ENCODE measurements at places on chromosomes 7 and 10. TPM values are rescaled to one million over a fixed set of nuclear protein-coding genes. Genes with fewer than 3 reads are reported as not detected.
A peak's percentile ranks its signal among the peaks of the same experiment; 100 is the strongest.

GRCh38 chr7:20170633-20171032, 46.6 kb downstream of the MACC1 start:
- peak; percentile 59 for DNase-seq

DNA sequence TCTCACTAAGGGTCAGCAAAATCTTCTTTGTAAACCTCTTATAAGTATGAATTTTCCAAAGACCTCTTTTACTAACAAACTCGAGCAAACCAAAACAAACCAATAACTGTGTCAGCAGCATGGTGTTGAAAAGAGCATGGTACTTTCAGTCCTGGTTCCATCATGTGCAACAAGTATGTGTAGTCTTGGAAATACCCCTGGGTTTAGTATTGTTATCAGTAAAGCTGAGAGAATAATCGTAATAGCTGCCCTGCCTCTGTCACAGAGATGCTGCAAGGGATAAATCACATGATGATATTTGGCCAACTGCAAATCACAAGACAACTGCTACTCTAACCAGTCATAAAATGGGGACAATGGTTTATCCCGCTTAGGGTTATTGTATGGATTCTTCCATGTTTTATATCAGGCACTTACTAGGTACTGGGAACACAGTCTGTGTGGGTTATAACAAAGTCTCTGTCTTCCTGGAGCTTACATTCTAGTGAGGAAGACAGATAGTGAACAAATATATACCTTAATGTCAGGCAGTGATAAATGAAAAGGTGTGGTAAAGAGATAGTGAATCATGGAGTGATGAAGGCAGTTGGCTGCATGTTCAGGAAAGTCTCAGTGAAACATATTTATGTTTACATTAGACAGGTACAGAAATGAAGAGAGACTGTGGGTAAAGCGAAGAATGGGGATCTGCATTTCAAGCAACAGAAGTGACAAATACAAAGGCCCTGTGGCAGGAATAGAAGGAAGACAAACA, 60.5 kb upstream of the C10orf90 start:
- DNase-seq = no peak

GRCh38 chr7:12584930-12585329, 14.4 kb downstream of the SCIN start:
- peak; percentile 29 for DNase-seq

DNA sequence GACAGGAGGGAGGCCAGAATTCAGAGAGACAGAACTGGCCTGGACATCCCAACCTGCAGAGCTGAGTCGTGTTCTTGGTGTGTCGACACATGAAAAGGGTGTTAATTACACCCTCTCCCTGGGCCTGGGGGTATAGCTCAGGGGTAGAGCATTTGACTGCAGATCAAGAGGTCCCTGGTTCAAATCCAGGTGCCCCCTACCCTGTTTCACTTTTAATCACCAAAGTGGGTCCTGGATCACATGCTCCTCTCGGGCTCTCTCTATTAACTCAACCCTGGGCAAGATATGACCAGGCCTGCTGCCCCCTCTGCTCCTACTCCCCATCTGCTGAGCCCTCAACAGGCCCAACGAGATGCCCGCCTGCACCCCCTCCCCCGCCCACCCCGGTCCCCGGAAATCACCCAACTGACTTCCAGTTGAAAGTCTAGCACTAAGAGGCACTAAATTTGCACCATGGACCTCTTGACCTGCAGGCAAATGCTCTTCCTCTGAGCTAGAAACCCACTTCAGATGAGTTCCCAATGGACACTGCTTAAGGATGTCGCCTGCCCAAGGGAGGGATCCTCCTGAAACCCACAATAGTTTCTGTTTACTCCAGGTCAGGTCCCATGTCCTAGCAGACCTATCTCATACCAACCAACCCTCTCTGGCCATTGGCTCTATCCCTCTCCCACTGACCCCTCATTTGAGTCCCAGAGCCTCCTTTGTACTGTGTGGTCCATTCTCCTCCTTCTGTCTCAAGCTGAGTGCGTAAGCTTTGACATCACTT, 137.6 kb downstream of the ZNF467 start:
- DNase-seq = no peak

DNA sequence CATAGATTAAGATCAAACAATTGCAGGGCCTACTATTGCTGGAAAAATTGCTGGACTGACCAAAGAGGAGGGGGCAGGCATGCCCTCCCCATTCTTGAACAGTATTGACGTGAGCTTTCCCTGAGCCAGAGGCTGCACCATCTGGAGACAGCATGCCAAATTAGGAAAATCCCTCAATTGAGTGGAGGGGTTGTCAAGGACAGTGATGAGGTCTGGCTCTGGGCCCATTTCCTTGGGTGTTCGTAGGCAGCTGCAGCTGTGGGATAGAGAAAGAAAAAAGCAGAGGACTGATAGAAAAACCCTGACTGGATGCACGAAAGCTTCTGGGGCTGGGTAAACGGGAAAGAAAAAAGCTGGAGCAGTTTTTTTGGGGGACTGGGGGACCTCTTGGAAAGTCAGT, 22.8 kb upstream of the ORC5 start:
- no peak for DNase-seq

- peak; percentile 69 for DNase-seq
Observed at GRCh38 chr7:123865517-123866117, 20.6 kb downstream of the HYAL4 start.

GRCh38 chr7:27200761-27201579, 1.1 kb upstream of the HOXA13 start:
- no peak for DNase-seq

Gene GARS1
- total RNA-seq = 97.2 TPM
